ENCODE measurements at places on chromosomes 12 and 14.

DNA sequence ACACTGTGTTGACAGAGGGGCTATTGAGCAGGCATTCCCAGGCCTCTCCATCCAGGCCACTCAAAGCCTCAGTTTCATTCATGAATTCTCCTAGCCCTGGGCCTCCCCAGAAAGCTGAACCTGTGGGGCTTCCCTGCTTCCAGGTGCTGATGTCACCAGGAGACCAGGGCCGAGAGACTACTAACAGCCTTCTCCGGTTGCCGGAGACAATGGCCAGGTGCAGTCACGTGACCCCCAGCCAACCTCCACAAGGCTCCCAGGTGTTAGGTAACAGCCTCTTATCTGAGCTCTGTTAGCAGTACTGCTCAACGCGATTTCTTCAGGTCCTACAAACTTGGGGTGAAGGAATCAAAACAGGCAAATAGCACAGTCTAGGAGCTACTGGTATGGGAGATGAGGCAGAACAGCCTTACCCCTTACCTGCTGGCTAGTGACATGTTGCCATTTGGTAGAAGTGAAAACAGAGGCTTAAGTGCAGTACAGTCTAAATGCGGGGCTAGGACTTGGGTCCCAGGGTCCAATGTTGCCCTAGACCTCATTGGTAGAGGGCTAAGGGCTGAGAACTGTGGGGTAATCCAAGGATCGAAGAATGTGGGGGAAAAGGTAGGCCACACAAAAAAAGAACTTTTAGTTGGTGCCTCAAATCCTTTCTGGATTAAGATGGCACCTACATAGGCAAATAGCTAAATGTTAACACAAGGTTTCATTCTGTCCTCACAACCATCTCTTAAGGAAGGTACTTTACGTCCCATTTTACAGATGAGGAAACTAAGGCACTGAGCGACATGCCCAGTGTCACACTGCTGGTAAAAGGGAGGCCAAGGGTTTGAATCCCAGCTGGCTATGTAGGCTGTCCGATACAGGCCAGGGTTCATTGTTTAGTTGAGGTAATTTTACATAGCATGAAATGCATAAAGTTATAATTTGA lies 3.8 kb downstream of the CCDC88C start:
- no peak for DNase-seq

GRCh38 chr14:68137704-68138619 lies 318.4 kb downstream of the RAD51B start:
- peak; percentile 99 for DNase-seq

- DNase-seq: peak; percentile 90
Measured at GRCh38 chr12:7092229-7092985, at the start of gene C1R. C1R (minus strand) TSS chr12:7092445; CDS start chr12:7092388, 57 bp downstream.

DNA sequence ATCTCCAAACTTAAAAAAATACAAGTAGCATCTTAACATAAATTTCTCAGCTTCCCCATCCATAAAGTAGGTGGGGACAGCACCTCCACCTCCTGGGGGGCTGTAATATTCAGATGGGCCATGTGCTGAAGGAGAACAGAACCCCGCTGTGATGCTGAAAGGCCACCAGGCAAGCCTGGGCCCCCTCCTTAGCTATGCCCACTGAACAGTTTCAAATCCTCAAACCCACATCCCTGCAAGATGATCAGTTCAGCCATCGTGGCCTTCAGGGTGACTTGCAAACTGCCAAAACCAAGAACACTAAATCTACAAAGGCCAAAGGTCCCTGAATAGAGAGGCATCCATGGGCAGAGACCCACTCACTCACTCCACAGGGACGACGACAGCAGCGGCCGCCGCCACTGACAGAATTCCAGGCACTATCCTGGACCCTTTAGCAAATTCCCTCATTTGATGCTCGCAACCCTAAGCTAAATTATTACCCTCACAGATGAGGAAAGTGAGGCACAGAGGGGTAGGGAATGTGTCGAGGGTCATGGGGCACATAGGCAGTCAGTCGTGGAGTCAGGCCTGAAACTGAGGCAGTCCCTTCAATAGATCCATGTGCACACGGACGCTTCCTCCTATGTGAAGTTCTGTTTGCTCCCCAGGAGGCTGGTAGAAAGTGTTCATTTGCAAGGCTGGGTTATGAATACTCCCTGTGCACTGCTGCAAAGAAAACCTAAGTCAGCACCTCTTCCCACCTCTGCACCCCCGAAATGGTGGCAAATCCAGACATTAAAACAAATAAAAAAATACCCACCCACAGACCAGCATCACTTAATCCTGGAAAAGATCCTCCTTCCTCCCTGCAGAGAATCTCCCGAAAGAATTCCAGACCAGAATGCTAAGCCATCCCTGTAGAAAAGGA lies 5.9 kb downstream of the ITPK1 start:
- no peak for DNase-seq

GRCh38 chr12:12960639-12961209 lies 8.8 kb upstream of the GPRC5D start:
- no peak for DNase-seq

GRCh38 chr12:64006211-64006825 lies 161.8 kb downstream of the SRGAP1 start:
- peak; percentile 91 for DNase-seq

- no peak for DNase-seq
Measured at GRCh38 chr14:78721756-78722480, 551.7 kb downstream of the NRXN3 start.

- no peak for DNase-seq
Measured at GRCh38 chr12:126198966-126199692, 1133.9 kb downstream of the AACS start.
